ENCODE measurements at places on chromosomes 12 and 14.

GRCh38 chr12:52165096-52165855 lies 26.5 kb downstream of the KRT80 start:
- no peak for DNase-seq

- no peak for DNase-seq
These were observed 8.4 kb upstream of the TMTC1 start for GRCh38 chr12:29792132-29792531.

DNA sequence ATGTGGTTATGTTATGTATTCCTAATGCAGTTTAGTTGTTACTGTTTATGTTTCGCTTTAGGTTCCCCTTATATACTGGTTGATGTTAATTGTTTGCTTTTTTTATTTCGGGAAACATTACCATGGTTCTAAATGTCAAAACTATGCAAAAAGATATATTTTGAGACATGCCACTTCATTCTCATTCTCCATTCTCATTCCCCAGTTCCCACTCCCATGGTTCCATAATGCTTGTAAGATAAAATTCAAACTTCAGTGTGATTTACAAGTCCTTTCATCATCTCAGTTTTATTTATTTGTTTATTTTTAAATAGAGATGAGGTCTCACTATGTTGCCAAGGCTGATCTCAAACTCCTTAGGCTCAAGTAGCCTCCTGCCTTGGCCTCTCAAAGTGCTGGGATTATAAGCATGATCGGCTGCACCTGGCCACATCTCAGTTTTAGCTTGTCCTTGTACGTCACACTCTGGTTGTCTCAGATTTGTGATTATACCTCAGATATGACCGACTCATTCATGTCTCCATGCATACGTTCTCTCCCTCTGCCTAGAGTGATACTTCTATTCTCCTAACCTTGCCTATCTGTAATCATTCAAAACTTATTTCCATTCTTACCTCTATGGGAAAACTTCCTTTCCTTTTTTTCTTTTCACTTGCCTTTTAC lies 407.8 kb upstream of the RGS6 start:
- no peak for DNase-seq

DNA sequence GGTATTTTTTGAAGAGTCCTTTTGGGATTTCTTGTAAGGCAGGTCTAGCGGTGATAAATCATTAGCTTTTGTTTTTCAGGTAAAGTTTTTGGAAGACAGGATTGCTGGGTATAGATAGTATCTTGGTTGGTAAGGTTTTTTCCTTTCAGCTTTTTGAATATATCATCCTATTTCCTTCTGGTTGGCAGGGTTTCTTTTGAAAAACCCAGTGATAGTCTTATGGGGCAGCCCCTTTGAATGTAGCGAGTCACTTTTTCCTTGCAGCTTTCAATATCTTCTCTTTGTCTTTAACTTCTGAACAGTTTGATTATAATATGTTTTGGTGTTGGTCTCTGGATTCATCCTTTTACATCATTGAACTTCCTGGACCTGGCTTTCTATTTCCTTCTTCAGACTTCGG lies 20.2 kb downstream of the TMX1 start:
- DNase-seq, result no peak

- DNase-seq, result no peak
These were observed 27.1 kb downstream of the PLEKHG7 start for GRCh38 chr12:92729773-92730305.

GRCh38 chr12:19665121-19665900 lies 226.0 kb downstream of the AEBP2 start:
- DNase-seq, result no peak

GRCh38 chr12:87603727-87604126 lies 425.5 kb downstream of the C12orf50 start:
- no peak for DNase-seq

GRCh38 chr14:103209506-103209905 lies 86.2 kb downstream of the TNFAIP2 start:
- no peak for DNase-seq
